Sigmoid colon (tissue), 7 donors: ENCODE measurements at places on chromosomes 13 and 19. TPM values are rescaled to one million over a fixed set of nuclear protein-coding genes. Genes with fewer than 3 reads are reported as not detected.
A peak's percentile ranks its signal among the peaks of the same experiment; 100 is the strongest.

DNA sequence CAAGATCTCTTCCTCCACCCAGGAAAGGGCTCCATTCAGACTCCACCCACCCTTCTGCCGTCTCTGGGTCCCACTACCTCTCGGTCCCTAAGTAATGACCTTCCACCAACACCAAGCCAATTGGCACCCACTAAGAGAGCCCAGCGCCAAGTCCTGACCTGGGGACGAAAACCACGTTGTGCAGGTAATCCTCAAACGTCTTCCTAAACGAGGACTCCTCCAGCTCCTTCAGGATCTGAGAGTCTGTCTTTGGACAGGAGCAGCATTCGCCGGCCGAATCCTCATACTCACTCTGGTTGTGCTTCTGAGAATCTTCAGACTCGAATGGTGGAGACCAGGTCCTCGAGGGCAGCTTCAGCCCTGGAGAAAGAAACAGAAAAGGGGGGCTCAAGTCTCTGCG lies 83.1 kb downstream of the ZNF557 start:
- peak; percentile 48 for DNase-seq

DNA sequence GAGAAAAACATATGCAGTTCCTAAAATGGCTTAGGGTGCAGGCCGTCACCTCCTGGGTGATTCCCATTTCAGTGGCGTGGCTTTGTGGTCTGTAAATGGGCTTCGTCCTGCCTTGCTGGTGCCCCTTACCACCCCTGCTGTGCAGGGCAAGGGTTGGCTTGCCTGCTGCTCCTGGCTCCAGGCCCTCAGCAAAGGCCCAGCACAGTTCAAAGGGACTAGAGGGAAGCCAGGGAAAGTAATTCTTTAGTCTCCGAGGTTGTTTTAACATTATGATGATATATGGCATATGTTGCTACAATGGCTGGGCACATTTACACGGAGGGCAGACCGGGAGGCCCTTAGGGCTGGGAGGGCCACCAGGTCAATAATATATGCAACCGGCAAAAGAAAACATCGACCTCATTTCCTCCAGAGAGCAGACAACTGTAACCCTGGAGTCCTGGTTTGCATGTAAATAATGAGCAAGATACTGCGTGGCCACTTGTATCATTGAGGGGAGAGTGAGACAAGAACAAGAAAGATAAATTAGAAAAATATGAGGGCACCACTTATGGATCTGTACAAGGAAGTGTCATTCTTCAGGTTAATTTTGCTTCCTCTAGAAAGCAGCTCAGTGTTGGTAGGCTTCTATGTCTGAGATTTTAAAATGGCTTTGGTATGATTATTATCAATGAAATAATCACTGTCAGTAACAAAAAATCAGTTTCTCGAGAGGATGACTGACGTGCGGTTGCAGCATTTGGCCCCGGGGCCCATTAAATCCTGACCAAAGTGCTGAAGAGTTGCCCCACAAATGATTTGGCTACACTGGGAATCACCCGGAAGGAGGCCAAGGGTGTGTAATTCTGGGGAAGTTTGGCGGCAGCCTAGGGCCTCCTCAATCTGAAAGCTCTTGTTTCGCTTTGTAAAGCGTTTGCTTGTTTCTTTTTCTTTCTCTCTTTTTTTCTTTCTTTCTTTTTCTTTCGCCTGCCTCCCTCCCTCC lies 32.8 kb upstream of the URI1 start:
- no peak for DNase-seq

- DNase-seq, result peak; percentile 91
These were observed 7.1 kb downstream of the LDLR start for GRCh38 chr19:11096210-11096841.

DNA sequence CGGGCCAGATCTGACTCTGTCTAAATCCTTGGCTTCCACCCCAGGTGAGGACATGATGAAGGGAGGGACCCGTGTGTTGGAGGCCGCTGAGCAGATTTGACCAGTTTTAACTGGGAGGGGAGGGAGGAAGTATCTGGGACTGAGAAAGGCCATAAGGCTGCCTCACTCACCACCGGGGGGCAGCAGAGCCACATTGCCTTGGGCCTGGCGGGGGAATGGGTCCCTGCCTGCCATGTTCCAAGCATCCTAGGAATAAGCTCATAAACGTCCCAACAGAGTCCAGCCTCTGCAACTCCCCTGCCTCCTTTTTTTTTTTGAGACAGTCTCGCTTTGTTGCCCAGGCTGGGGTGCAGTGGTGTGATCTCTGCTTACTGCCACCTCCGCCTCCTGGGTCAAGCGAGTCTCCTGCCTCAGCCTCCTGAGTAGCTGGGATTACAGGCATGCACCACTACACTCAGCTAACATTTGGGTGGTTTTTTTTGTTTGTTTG lies 15.5 kb downstream of the MAST3 start:
- DNase-seq, result peak; percentile 90

GRCh38 chr19:31535691-31536460 lies 186.6 kb upstream of the TSHZ3 start:
- DNase-seq, result no peak

GRCh38 chr13:43389573-43389972 lies 366.2 kb downstream of the DNAJC15 start:
- DNase-seq, result no peak

GRCh38 chr13:41416276-41416675 lies 41.1 kb upstream of the RGCC start:
- DNase-seq, result no peak

DNA sequence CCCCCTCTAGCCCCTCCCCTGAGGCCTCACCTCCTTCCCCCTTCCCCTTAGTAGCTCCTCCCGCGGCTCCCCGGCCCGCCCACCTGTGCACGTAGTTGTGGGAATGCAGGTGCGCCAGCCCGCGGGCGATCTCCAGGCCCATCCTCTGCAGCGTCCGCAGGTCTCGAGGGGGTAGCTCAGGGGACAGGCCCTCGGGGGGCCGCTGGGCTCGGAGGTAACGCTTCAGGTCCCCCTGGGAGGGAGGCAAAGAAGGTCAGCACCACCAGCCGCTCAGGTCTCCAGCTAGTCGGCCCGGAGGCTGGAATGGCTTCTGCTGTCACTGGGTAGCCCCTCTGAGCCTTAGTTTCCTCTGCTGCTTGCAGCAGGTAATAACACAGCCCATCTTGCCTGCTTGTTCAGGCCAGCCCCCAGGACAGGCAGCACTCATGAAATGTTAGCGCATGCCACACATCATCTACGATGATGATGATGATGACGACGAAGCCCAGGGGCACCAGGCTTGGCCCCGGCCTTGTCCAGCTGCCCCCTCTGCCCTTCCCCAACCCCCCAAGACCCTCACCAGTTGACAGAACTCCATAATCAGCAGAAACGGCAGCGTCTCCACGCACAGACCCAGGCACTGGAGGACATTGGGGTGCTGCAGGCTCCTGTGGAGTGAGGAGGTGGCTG lies 9.2 kb downstream of the LMTK3 start:
- DNase-seq, result no peak

DNA sequence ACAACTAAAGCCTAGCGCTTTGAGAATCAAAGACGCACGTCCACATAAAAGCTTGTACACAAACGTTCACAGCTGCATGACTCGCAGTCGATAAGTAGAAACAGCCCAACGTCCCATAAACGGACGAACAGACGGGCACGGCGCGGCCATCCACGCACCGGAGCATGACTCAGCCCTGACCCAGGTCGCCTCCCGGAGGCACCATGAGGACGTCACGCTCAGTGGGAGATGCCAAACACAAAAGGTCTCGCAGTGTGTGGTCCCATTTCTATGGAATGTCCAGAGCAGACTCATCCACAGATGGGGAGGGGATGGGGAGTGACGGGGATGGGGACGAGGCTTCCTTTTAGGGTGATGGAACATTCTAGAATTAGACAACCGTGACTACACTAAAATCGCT lies 9.4 kb downstream of the POLRMT start:
- no peak for DNase-seq

The SMIM44 gene
- total RNA-seq, result not detected

The ZSCAN1 gene
- not detected for total RNA-seq
